ENCODE measurements at places on chromosomes 5 and 9.

DNA sequence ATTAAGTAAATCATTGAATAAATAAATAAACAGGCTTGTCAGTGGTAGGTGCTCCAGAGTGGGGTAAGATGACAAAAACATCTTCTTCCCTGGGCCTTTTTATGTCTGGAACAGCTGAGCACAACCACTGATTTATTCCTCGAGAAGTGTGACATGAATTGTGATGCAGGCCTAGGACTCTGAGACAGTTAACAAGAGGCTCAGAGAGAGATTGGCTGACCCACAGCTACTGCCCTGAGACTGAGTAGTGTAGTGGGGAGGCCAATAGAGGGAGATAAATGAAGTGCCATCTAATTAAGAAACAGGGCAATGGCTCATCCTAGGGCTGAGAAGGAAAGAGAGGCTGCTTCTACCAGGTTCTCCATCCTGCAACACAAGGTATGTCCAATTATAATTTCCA lies 369.3 kb upstream of the TRPC7 start:
- DNase-seq: no peak

DNA sequence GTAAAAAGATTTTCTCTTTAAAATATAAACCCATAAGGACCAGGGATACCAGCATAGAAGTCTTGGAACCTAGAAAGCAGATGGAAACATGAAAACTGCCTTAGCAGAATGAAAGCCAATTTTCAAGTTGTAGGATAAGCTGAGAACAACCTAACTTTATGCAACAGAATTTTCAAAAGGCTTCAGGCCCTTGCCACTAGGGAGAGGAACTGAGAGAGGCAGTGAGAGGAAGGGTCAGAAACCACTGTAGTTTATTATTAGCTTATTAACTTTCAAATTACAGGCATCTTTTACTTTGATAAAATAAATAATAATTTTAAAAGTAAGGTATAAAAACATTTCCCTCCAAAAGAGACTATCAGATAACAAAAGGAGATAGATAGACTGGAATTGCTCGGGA lies 33.4 kb downstream of the FAM81B start:
- DNase-seq: no peak

- DNase-seq: no peak
Measured at GRCh38 chr9:130759738-130760137, 66.2 kb downstream of the EXOSC2 start.

DNA sequence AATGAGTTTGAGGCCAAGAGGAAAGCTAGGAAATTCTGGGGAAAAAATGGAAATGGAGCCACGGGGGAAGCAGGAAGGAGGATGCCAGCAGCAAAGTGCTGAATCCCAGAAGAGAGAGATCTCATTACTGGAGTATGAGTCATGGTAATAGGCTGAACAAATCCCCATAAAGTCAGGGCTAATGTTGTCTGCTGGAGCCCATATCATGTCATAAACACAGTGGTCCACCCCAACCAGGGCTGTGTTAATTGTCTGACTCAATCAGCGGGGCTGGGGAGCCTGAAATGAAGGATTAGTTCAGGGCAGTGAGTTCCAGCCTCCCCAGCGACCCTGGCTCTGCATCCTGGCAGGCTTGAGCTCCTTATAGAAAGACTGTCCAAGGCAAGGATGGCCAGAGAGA lies 68.8 kb downstream of the TLR4 start:
- DNase-seq: no peak

DNA sequence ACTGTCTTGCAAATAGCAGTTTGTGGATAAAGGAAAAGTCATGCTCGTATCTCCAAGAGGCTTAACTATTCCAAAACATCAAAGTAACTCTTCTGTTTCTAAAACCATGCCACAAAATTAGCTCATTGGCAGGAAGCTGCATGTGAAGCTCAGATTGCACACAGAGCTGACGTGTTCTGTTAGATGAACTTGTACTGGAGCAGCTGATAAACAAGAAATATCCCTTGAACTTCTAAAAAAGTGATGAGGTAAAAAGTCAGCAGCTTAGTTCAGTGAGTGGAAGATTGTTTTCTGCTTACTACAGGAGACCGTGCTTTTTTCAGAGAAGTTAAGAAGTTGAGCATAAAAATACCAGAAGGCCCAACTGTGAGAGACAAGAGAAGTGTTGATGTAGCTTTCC lies 113.2 kb downstream of the SLC12A2 start:
- DNase-seq: no peak

- no peak for DNase-seq
Measured at GRCh38 chr5:1820381-1820780, 19.2 kb downstream of the NDUFS6 start.

DNA sequence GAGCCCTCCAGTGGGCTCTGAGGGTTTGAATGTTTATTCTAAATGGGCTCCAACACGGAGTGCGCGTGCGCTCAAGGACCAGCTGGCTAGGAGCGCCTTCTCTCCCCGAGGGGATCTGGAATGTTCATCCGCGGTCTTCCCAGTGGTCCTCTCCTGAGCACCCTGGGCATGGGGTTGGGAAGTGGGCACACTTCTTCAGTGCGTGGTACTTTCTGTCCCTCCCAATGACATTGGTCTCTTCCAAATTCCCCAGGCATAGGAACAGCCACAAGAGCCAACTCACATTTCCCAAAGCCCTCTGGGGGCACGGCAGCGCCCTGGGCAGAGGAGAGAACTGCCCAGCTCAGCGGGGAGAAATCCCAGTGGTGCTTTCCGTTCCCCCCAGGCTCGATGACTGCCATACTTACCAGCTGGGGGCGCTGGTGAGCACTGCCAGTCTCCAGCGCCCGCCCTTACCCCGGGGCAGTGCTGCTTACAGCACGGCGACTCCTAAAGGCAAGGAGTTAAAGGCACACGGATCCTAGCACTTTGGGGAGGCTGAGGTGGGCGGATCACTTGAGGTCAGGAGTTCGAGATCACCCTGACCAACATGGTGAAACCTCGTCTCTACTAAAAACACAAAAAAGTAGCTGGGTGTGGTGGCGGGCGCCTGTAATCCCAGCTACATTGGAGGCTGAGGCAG lies 29.9 kb upstream of the OBP2B start:
- DNase-seq: peak; percentile 4

DNA sequence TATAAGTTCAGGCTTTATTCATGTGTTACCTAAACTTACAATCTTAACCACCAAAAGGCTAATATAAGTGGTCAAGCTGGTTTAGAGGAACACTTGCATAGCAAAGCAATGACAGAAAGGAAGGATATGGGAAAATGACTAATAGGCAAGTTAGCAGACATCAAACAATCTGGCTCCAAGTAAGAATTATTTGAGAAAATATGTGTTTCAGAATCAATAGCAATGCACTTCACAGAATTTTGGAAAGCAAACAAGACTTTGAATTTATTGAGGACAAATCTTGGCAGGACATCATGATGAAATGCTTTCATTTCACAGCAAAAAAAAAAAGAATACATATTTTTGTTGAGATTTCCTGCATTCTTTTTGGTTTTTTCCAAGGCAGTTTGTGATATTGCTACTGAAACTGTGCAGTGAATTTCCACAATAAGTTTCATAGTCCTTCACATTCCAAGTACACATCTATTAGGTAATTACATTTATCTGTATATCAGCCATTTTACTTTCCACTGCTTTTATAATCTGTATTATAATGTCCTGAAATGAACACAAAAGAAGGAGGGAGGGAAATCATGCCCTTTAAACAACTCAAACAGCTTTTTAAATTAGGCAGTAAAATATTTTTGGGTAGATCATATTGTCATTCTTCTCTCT lies 417.9 kb downstream of the NR2F1-AS1 start:
- DNase-seq: no peak

DNA sequence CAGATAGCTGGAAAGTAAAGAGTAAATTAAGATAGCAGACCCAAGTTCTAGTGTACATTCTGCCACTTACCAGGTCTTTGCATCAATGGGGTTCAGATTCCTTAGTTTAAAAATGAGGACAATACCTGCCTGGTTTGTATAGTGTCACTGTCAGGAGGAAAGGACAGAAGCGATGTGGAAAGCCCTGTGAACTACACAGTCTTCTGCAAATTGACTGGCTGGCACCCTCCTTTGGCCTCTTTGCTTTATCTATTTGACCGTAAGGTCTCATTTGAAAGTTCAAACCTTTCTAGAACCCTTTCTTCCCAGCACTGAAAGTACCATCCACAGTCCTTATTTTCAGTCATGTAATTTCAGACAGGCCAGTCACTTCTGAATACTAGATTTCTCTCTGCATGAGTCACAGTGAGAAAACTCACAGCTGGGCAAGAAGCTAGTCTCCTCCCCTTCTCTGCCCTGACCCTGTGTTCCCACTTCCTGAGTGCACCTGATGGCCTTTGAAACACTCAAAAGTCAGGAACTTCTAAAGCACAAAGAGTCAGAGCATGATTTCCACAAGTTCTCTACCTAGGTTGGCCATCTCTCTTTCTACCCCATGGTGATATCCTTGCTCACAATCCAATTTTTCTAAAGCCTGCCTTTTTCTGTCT lies 91.3 kb upstream of the RASEF start:
- DNase-seq: no peak

- DNase-seq: no peak
Measured at GRCh38 chr5:147965715-147966114, 59.4 kb upstream of the C5orf46 start.
